Vagina (tissue), 2 donors: ENCODE measurements at places on chromosomes 1 and 21. TPM values are rescaled to one million over a fixed set of nuclear protein-coding genes. Genes with fewer than 3 reads are reported as not detected.
A peak's percentile ranks its signal among the peaks of the same experiment; 100 is the strongest.

GRCh38 chr1:212671342-212672031 is 28.2 kb downstream of the BATF3 start:
- H3K27me3 ChIP-seq = no peaks in the 10 kb centered on the region
- no peak for DNase-seq
- H3K27ac ChIP-seq = no peak overlapping the region

DNA sequence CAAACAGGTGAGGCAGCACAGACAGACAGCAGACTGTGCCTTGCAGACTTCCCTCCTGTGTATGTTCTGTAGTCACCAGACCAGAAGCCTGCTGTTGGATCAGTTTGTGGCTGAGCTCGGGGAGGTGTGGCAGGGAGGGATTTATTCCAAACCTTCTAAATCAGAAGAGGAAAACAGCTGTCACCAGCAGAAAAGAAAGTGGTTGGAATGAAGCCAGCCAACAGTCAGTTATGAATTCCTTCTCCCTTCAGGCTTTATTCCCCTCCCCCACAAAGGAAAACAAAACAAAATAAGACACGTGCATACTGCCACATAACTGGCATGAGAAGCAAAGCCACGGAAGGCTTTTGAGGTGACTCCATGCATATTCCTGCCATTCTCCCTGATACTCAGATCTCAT is 19.0 kb upstream of the PIGV start:
- peaks cover 90% of the 10 kb centered on the region for H3K36me3 ChIP-seq
- H3K4me3 ChIP-seq = no peak overlapping the region
- no peak for DNase-seq
- no peak overlapping the region for H3K27ac ChIP-seq
- no peaks in the 10 kb centered on the region for H3K27me3 ChIP-seq

- H3K27ac ChIP-seq = peak overlapping the region; percentile 77
- no peaks in the 10 kb centered on the region for H3K27me3 ChIP-seq
- no peak for DNase-seq
- H3K4me1 ChIP-seq = peaks cover 75% of the 10 kb centered on the region
- no peak overlapping the region for H3K4me3 ChIP-seq
- H3K36me3 ChIP-seq = no peaks in the 10 kb centered on the region
Observed at GRCh38 chr1:8461351-8462110, 143.6 kb downstream of the SLC45A1 start.

- H3K4me3 ChIP-seq = no peak overlapping the region
- no peak for DNase-seq
- H3K36me3 ChIP-seq = no peaks in the 10 kb centered on the region
- H3K27ac ChIP-seq = no peak overlapping the region
Observed at GRCh38 chr1:192588546-192588945, 13.0 kb downstream of the RGS1 start.

DNA sequence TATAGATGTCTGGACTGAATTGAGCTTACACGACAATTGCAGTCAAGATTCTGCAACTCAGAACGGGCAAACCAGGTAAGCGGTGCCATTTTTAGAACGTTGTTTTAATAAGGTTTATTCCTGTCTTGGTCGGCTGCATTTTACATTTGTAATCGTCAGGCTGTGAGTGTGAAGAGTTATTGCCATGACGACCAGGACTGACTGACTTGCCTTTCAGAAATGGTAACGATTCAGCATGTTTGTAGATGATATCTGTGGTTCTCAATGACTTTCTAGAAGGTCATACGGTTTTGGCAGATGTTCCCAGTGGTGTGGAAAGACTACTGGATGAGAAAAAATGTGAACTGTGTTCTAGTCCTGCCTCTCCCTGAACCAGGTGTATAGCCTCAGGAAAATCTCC is 271.3 kb upstream of the B3GALT2 start:
- no peaks in the 10 kb centered on the region for H3K27me3 ChIP-seq
- no peaks in the 10 kb centered on the region for H3K36me3 ChIP-seq
- no peaks in the 10 kb centered on the region for H3K4me1 ChIP-seq
- DNase-seq = no peak
- no peak overlapping the region for H3K4me3 ChIP-seq
- no peak overlapping the region for H3K27ac ChIP-seq

DNA sequence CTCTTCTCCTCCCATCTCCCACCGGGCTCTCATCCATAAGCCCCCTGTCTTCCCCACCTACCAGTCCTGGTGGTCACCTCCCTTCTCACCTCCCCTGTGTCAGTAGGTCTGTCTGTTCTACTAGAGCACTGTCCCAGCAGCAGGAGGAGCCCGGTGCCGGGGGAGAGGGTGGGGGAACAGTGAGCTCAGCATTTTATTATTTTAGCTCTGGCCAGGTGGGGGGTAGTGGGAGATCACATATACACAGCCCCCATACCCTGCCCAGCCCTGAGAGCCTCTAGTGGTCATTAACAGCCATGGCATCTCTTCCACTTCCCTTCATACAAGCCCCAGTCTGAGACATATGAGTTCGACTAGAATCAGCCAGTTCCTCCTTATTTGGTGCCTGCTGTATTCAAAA is at the start of gene TMOD4:
TMOD4 (minus strand) TSS at position 119 of the 400 bp plus-strand sequence. CDS start 1,106 bp downstream, outside the sequence.
- no peak within 1 kb of the TSS for H3K27ac ChIP-seq
- no peak within 1 kb of the TSS for H3K4me3 ChIP-seq
- H3K27me3 ChIP-seq = no peaks in the 10 kb centered on the region
- peaks cover 61% of the 10 kb centered on the region for H3K36me3 ChIP-seq
- H3K4me1 ChIP-seq = no peaks in the 10 kb centered on the region
- no peak for DNase-seq

DNA sequence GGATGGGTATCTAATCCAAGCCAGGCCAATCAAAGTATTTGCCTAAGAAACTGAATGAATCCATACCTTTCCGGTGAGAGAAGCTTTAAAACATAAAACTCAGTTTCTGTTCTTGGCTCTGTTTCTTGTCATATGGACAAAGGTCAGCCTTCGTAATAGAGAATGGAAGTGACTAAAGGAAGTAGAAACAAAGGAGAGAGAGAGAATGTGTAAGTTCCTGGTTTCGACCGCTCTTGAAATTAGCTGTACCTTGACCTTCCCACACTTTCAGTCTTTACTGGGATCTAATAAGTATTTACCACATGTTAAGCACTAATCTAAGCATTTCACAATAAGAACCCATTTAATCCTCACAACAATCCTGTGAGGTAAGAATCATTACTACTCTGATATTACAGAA is 19.6 kb upstream of the CLCA4 start:
- H3K4me1 ChIP-seq = no peaks in the 10 kb centered on the region
- no peak overlapping the region for H3K4me3 ChIP-seq

- H3K36me3 ChIP-seq = peaks cover 53% of the 10 kb centered on the region
- H3K27me3 ChIP-seq = no peaks in the 10 kb centered on the region
- no peak for DNase-seq
- H3K27ac ChIP-seq = peak overlapping the region; percentile 24
- no peak overlapping the region for H3K4me3 ChIP-seq
Observed at GRCh38 chr1:119160409-119160808, 20.0 kb upstream of the WARS2 start.

- H3K4me1 ChIP-seq = no peaks in the 10 kb centered on the region
- H3K4me3 ChIP-seq = no peak overlapping the region
- H3K27me3 ChIP-seq = no peaks in the 10 kb centered on the region
- H3K27ac ChIP-seq = no peak overlapping the region
- no peaks in the 10 kb centered on the region for H3K36me3 ChIP-seq
- no peak for DNase-seq
Observed at GRCh38 chr1:76690766-76691165, 176.5 kb upstream of the ST6GALNAC5 start.

- no peaks in the 10 kb centered on the region for H3K27me3 ChIP-seq
- DNase-seq = no peak
- H3K36me3 ChIP-seq = no peaks in the 10 kb centered on the region
- peak overlapping the region; percentile 4 for H3K27ac ChIP-seq
- H3K4me1 ChIP-seq = peaks cover 19% of the 10 kb centered on the region
- H3K4me3 ChIP-seq = peak overlapping the region; percentile 56
Observed at GRCh38 chr21:36980280-36981048, 14.0 kb upstream of the HLCS start.

GRCh38 chr1:229272164-229273158 is 1.6 kb downstream of the RAB4A start:
- no peak for DNase-seq
- no peaks in the 10 kb centered on the region for H3K27me3 ChIP-seq
- peaks cover 38% of the 10 kb centered on the region for H3K4me1 ChIP-seq
- no peaks in the 10 kb centered on the region for H3K36me3 ChIP-seq
- peak overlapping the region; percentile 58 for H3K4me3 ChIP-seq

DNA sequence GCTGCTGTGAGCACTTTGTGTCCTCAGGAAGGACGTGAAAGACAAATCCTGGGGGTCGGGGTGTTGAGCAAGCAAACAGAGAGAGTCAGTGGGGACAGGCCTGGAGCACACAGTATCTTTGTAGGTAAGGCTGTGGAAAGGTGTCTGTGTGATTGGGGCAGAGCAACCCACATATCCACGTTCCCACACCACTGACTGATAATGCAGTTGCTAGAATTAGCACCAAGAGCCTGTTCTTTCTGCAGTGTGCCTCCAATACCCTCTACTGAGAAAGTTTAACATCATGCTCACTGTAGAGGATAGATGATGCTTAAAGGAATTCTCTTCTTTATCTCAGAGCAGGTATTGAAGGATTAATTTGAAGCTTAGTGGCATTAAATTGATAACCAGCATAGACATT is 161.1 kb downstream of the PIK3R3 start:
- no peaks in the 10 kb centered on the region for H3K4me1 ChIP-seq
- no peaks in the 10 kb centered on the region for H3K36me3 ChIP-seq
- H3K27ac ChIP-seq = no peak overlapping the region
- no peaks in the 10 kb centered on the region for H3K27me3 ChIP-seq
- no peak overlapping the region for H3K4me3 ChIP-seq

DNA sequence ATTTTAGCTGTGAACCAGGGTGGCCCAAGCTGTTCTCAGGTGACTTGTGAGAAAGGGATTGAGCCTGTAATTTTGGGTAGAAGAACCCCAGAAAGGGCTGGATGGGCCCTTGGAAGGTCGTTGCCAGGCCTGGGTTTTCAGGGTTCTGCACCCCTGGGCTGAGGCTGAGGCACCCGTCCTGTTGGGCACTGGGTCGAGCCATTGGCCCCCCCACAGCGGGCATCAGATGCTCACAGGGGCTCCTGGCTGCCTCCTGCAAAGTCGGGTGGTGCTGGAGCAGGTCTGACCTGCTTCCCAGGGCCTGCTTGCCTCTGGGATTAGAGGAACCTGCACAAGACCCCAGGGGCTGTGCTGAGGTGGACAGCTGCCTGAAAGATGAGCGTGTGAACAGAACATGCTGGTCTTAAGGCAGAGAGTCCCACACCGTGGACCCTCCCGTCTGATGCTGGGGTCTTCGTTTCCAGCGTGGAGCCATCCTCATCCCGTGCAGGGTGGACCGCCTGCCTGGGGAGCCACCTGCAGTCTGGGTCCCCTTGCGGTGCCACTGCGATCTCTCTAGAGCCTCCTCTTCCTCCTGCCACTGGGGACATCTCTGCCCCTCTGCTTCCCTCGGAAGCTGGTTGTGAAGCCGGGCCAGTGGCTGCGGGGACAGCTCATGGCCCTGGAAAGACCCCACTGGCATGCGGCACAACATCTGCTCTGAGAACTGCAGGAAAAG is 1.7 kb upstream of the TRPM2 start:
- no peak for DNase-seq
- peaks cover 6% of the 10 kb centered on the region for H3K4me1 ChIP-seq
- no peaks in the 10 kb centered on the region for H3K27me3 ChIP-seq
- H3K27ac ChIP-seq = no peak overlapping the region
- H3K4me3 ChIP-seq = no peak overlapping the region
- no peaks in the 10 kb centered on the region for H3K36me3 ChIP-seq

GRCh38 chr1:153343811-153344717 is 4.6 kb downstream of the PGLYRP4 start:
- H3K4me3 ChIP-seq = no peak overlapping the region
- no peak overlapping the region for H3K27ac ChIP-seq
- H3K36me3 ChIP-seq = no peaks in the 10 kb centered on the region
- peak; percentile 64 for DNase-seq

DNA sequence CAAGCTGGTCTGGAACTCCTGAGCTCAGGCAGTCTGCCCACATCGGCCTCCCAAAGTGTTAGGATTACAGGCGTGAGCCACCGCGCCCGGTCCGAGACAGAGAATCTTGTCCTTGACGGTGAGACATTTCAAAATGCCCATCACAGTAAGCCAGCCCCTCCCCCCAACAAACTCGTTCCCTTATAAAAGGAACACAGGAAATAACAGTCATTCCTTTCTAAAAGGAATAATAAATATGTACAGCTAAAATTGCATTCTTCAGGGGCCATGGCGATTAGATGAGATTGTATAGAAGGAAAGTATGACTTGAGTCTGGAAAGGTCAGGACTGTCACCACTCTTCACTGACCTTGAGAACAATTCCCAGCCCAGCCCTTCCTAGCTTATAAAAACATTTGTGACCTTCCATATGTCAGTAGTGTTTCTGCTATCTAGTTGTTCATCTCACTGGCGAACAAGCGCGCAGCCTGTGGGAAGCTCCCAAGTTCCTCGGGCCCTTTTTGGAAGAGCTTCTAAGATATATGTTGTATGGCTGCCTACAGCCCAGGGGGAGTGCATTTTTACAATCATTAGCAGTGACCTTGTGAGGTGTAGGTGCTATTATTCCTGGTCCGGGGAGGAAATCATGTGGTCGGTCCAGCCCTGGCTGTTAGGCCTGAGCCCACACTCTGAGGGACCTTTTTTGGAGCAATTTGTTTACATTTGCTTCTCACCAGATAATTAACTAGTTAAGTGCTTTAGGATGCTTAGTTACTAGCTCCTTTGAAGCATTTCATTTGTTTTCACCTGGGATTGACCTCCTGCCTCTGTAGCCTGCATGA is 8.7 kb downstream of the SZRD1 start:
- no peaks in the 10 kb centered on the region for H3K36me3 ChIP-seq
- DNase-seq = no peak
- H3K27me3 ChIP-seq = no peaks in the 10 kb centered on the region
- H3K27ac ChIP-seq = no peak overlapping the region

- no peak for DNase-seq
- no peaks in the 10 kb centered on the region for H3K36me3 ChIP-seq
- no peaks in the 10 kb centered on the region for H3K27me3 ChIP-seq
- no peak overlapping the region for H3K4me3 ChIP-seq
- H3K4me1 ChIP-seq = no peaks in the 10 kb centered on the region
Observed at GRCh38 chr21:44903689-44904088, 17.0 kb downstream of the ITGB2 start.

DNA sequence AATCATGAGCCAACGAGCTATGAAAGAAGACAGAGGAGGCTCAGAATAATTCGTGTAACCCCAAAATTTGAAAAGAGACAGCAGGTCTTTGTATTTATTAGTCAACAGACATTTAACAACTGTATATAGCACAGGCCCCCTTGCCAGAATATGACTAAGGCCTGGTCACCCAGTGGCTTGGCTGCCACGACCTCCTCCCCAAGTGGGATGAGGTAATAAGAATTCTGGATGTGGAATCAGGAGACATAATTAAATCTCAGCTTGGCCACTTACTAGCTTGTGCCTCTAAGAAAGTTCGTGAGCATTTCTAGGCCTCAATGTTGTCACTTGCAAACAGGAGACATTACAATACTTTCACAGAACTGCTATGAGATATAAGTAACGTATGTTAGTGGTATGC is 134.2 kb upstream of the TNFSF4 start:
- no peaks in the 10 kb centered on the region for H3K36me3 ChIP-seq
- no peak overlapping the region for H3K4me3 ChIP-seq
- no peak for DNase-seq
- H3K27ac ChIP-seq = no peak overlapping the region
- no peaks in the 10 kb centered on the region for H3K27me3 ChIP-seq

The S100B gene
- total RNA-seq = 19.9 TPM

The GSTM1 gene
- total RNA-seq = 156 TPM

The IL19 gene
- total RNA-seq = not detected

The C1QTNF12 gene
- not detected for total RNA-seq

The DNAJC8 gene
- total RNA-seq = 84.2 TPM

The CR1 gene
- total RNA-seq = 2.5 TPM

The WNT3A gene
- not detected for total RNA-seq

The ADAM30 gene
- not detected for total RNA-seq
